ENCODE measurements at places on chromosomes 1 and 21.

GRCh38 chr1:33433509-33434362, 2.8 kb upstream of the PHC2 start:
- DNase-seq, result peak; percentile 100

DNA sequence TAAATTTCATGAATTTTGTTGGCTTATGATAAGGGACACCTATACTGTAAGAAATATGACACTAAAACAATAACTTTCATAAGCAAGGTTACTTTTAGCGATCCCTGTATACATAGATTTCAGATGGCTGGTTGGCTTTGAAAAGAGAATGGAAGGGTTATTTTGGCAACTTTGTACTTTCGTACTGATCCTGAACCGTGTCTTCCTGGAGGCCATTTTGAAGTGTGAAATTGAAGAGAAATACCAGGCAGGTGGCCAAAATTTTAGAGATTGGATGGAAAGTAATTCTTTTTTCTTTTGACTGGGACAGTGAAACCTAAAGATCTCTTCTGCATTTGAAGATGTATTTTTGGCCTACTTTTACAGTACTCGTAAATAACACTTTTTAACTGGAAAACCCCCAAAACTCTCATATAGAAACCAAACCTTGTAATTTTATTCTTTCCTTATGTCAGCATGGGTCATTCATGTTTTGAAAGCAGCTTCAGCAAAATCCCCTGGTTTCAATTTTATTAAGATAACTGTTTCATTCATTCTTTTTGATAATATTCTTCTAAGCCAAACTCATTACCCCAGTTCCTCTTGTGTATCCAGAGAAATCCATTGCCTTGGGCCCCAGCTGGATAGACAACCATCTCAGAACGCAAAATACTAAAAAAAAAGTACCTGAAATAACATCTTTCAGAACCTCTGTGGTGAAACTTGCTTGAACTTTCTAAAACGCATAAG, 38.4 kb upstream of the ZNF281 start:
- DNase-seq, result no peak

GRCh38 chr21:43187715-43188114, 18.9 kb downstream of the CRYAA start:
- DNase-seq, result no peak

GRCh38 chr1:208910161-208910560, 666.0 kb upstream of the PLXNA2 start:
- DNase-seq, result no peak

GRCh38 chr1:175479521-175480342, 263.7 kb downstream of the TNR start:
- no peak for DNase-seq

DNA sequence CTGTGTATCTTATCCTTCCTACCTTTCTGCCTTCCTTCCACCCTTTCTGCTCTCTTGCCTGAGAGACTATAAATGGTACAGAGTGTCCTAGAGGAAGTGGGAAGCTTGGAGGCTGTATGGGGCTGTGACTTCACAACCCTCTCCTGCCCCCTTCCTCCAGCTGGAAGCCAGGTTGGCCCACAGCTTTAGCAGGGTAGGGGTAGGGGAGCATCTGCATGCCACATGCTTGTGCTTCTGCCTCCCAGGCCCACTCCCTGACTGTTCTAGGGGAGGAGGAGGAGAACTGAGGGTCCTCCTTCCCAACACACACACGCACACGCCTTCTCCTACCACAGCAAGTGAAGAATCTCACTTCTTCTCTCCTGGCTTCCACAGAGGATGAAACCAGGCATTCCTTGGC, 3.9 kb upstream of the SLC27A3 start:
- no peak for DNase-seq

- no peak for DNase-seq
Measured at GRCh38 chr1:240597153-240597745, 14.7 kb downstream of the GREM2 start.

- DNase-seq, result no peak
Measured at GRCh38 chr1:247936415-247936814, 11.7 kb downstream of the OR2AJ1 start.

DNA sequence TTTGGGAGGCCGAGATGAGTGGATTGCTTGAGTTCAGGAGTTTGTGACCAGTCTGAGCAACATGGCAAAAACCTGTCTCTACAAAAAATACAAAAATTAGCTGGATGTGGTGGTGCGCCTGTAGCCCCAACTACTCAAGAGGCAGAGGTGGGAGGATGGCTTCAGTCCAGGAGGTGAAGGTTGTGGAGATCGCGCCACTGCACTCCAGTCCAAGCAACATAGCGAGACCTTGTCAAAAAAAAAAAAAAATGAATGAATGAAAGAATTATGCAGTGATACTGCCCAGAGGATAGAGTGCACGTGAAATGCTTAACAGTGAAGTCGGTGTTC, 429 bp upstream of the DPH2 start:
- no peak for DNase-seq

GRCh38 chr1:75087278-75087677, 46.9 kb upstream of the LHX8 start:
- no peak for DNase-seq

DNA sequence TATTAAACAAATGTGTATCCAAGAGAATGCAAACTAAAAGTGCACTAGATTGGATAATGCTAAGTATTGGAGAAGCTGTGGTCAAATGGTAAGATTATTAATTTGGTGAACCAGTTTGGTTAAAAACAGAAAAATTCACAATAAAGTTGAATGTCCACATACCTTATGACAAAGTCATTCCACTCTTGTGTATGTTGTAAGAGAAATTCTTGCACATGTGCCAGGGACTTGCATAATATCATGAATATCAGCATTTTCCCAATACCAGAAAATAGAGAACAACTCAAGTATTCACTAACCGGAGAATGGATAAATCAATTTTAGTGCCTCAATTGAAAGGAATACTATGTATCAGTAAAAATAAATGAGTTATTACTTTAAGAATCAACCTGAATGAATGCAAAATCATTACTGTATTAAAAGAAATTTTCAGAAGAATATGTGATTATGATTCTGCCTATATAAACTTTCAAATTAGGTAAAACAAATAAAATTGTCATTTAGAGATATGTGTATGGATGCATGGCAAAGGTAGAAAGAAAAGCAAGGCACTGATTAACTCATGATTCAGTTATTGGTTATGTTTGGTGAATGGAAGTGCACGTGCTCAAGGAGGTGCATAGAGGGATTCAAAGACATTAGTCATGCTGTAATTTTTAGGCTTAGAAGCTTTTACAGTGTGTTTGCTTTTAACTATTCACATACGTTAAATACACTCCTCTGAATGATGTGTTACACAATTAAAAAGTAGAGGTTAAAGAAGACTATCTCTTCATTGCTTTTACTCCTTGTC, 217.4 kb upstream of the KCNK2 start:
- peak; percentile 97 for DNase-seq

GRCh38 chr21:42467140-42467983, 28.7 kb downstream of the RSPH1 start:
- peak; percentile 26 for DNase-seq

DNA sequence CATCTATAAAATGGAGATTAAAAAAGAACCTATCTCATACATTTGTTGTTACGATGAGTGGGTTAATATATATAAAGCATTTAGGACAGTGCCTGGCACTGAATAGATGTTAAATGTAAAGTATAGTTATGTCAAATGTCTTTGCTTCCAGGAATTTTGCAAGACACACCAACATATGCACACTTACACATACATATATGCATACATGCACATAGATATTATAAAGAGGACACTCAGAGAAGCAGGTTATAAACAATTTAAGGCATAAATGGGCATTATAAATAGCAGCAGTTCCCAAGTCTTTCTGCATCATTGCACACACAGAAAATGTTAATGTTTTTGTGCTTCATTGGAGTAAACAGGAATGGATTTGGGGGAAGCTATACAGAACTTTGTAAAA, 13.3 kb downstream of the CYP4X1 start:
- no peak for DNase-seq

GRCh38 chr1:212225416-212225815, 59.8 kb upstream of the PPP2R5A start:
- DNase-seq, result no peak

GRCh38 chr1:78224861-78225552, 179.2 kb downstream of the GIPC2 start:
- DNase-seq, result peak; percentile 82

- no peak for DNase-seq
Measured at GRCh38 chr1:219405531-219406331, 207.2 kb downstream of the ZC3H11B start.

DNA sequence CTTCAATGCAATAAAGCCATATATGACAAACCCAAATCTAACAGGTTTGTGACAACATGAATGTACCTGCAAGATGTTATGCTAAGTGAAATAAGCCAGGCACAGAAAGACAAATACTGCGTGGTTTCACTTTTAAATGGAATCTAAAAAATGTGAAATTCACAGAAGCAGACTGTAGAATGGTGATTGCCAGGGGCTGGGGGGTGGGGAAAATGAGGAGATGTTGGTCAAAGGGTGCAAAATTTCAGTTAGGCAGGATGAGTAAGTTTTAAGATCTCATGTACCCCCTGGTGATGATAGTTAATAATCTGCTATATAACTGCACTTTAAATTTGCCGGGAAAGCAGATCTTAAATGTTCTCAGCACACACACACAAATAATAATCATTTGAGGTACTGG, 160.5 kb downstream of the PTBP2 start:
- DNase-seq, result no peak

GRCh38 chr1:224333939-224334786, 4.2 kb upstream of the NVL start:
- DNase-seq, result no peak

DNA sequence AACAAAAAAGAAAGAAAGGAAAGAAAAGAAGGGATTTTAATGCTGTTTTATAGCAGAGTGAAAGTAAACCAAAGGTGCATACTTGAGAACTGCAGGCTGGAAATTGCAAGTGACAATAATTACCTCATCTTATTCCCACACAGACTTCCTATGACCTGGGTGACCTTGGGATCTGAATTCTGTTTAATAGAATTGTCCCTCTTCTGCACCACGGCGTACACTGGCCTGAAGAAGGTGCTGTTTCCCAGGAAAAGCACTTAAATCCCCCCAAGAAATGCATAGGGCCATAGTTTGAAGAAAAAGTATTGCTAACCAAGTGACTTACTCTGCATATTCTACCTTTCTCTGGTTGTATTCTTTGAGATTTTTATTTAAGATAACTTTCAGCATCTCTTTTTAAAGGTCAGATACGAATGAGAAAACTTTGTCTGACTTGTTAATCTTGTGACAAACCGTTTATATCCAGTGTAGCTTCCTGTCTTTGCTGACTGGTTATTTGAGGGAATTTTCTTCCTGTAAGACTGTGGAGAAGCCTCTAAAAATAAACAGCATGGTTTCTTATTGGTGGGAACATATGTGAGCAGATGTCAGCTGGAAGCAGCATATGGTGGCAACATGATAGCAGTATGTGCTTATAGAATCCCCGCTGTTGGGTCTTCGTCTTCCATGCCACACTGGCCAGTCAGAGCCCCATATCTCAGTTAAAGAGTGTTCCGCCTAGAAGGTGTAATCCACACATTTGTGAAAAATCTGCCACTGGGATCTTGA, 16.3 kb downstream of the TGFB2 start:
- DNase-seq, result peak; percentile 80

DNA sequence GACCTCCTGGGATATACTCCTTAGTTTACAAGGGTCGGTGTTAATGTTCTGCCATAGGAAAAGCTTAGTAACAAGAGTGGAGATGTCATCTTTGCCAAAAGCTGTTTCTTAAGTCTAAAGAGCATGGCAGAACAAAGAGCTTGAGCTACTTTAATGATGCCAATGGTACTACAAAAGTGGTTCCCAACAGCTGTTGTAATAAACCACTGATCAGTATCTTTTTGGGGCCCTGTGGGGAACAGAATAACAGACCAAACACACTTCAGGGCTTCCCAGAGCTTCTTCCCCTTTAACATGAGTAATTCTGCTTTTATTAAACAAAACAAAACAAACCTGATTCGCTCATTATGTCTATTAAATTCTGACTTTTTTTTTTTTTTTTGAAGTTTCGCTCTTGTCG, 116.3 kb downstream of the NCAM2 start:
- DNase-seq, result no peak
